ENCODE measurements at places on chromosomes 4 and X. TPM values are rescaled to one million over a fixed set of nuclear protein-coding genes. Genes with fewer than 3 reads are reported as not detected.

- DNase-seq: no peak
These were observed 84.8 kb downstream of the AFAP1 start for GRCh38 chr4:7854697-7855370.

DNA sequence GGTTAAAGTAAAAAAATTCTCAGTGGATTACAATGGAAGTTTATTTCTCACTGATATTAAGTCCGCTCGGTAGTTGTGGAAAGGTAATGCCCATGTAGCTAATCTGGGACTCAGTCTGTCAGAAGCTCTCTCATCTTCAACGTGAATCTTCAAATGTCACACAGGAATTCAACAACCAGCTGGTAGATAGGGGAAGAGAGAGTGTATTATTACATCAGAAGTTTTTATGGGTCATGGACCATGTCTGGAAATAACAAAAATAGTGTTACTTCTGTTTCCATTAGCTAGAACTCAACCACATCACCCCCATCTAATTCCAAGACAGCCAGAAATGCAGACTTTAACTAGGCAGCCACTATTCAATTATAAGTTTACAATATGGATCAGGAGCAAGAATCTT, 506.1 kb upstream of the HTR2C start:
- no peak for DNase-seq

- DNase-seq: no peak
These were observed 39.3 kb upstream of the RAP2C start for GRCh38 chrX:132258509-132258908.

- DNase-seq: no peak
These were observed 110.8 kb upstream of the PACRGL start for GRCh38 chr4:20589436-20589835.

GRCh38 chrX:152220606-152221005, 82.2 kb upstream of the MAGEA10 start:
- DNase-seq: peak; percentile 56

DNA sequence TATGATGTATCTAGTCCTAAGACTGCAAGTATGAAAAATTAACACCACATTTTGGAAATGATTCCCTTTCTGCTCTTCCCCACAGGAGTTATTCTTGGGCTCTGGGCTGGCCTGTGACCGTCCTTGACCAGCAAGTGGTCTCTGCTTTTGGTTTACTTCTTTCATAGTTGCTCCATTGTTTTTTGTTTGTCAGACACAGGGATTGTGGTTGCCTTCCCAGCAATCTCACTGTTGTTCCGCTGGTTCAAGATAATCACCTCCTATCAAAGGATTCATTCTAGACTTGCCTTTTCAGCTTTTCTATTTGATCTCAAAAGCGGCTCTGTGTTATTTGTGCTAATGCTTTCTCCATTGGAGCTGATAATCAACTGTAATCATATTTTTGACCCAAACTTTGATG, 218.8 kb downstream of the MGST2 start:
- DNase-seq: no peak

The NXF2 gene
- total RNA-seq: not detected

DNA sequence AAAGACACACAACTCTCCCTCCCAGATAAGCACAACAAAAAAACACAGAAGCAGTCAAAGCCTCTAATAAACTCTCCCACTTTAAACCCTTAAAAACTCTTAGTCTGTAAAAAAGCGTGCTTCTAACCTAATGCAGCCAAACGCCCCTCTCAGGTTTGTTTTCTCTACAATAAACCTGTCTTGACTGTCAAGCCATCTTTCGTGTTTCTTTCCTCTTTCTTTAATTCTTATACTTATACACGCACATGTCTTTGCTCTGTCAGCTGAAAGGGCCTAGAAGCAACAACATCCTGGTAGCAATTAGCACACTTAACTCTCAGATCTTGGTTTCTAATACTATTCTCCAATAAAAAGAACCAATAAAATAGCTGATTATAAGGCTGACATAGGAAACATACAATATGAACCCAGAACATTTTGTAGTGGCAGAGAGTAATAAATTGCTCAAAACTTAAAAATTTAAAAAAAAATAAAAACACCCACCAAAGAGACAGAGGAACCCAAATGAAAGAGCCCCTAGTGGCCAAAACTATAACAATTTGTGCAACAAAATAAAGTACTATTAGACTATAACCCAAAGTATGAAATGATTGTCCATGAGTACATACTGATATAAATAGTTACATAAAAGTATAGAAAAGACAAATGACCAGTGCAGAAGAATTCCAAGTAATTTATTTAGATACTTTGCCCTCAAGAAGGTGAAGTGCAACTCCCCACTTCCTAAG, 440.4 kb upstream of the ADGRL3 start:
- DNase-seq: no peak

- peak; percentile 25 for DNase-seq
These were observed 86.0 kb upstream of the TET2 start for GRCh38 chr4:105060628-105061027.

- DNase-seq: peak; percentile 89
These were observed 16.7 kb downstream of the GAB3 start for GRCh38 chrX:154734061-154734781.

GRCh38 chrX:29941287-29941686, 274.1 kb upstream of the MAGEB2 start:
- DNase-seq: no peak

- no peak for DNase-seq
These were observed 68.0 kb upstream of the MAP9 start for GRCh38 chr4:155444721-155445120.

- DNase-seq: peak; percentile 24
These were observed 20.1 kb downstream of the HPRT1 start for GRCh38 chrX:134480061-134480460.

The AMBN gene
- not detected for total RNA-seq

DNA sequence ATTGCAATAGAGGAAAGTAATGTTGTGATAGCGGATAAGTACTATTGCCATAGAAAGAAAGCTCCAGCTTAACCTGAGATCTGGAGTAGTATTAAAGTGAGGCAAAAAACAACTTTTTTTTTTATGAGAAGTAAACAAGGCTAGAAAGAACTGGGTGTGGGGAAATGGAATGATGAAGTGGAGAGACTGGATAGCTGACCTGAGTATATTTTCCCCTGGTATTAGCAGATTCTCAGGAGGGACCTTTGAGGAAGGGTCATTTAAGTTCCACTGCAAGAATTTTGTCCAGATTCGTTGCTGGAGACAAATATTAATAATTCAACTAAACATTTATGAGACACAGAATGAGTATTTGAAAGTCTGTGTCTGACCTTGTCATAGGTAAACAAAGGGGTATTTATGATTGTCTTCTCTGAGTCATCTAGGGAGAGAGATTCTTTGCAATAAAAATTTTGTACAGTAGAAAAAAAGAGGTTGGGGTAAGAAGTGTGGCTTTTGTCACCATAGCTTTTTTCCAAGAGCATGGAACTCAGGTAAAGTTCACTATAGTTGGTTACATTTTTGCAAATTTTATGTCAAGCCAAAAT, 2095.9 kb downstream of the ARAP2 start:
- DNase-seq: no peak

The PNCK gene
- total RNA-seq: not detected

GRCh38 chr4:169124661-169125060, 114.6 kb upstream of the CBR4 start:
- no peak for DNase-seq

GRCh38 chr4:95531141-95531540, 17.6 kb downstream of the UNC5C start:
- no peak for DNase-seq

- DNase-seq: no peak
These were observed 927.5 kb upstream of the INTU start for GRCh38 chr4:126705266-126705665.

- no peak for DNase-seq
These were observed 1.6 kb downstream of the SNX25 start for GRCh38 chr4:185211035-185211434.

- peak; percentile 87 for DNase-seq
These were observed at the start of gene IKBKG for GRCh38 chrX:154547245-154548027. IKBKG (plus strand) TSS chrX:154547620; CDS start chrX:154552003, 4,383 bp downstream.

GRCh38 chr4:70680934-70681333, 7.4 kb upstream of the UTP3 start:
- no peak for DNase-seq

DNA sequence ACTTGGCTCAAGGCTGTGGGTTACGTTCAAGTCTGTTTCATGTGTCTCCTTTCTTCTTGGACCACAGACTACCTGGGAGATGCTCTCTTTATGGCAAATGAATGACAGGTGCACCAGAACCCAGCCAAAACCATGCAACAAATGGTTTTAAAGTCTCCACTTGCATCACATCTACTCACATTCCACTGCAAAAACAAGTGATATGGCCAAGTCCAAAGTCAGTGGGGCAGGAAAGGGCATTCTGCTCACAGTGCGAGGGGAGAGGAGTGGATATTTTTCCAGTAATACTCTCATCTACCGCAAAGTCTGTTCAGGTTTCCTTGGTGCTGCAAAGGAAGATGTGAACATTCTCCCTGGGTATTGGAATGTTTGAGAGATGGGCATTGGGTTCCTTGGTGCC, 120.5 kb downstream of the UCHL1 start:
- DNase-seq: no peak

GRCh38 chr4:85092536-85092935, 126.0 kb upstream of the WDFY3 start:
- DNase-seq: no peak

DNA sequence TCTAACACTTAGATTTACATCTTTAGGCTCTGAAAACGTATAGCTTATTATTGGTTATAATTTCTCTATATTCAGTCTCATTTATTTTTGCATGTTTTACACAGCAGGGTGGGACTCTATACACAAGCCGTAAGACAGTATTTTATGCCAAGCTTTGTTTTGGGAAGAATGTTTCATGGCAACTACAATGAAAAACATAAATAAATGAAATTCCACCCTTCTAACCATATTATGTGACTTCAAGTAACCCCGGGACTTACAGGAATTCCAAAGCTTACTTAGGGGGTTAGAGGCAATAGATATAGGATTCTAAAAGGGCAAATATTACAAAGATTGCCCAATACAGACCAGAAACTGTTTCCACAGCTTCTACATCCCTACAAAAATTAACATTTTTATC, 370.9 kb downstream of the PRR32 start:
- no peak for DNase-seq

- DNase-seq: peak; percentile 33
These were observed 11.3 kb upstream of the PHKA2 start for GRCh38 chrX:18995221-18995620.

DNA sequence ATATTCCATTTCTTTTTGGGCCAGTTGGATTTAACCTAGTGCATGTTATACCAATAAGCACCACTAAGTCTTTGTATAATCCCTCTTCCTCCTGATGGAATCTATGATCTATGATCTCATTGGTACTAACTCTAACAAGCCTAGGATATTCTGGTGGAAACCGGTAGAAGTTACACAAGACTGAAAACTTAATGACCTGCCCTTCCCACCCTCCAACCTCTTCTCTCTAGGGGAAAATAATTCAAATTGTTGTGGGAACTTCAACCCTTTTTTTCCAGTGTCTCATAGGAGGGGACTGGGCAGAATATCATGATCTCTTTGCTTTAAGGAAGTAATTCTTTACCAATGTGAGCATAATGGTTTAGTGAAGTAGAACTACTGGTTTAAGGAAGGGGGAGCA, 289.5 kb upstream of the BOD1L1 start:
- no peak for DNase-seq

The HHIP gene
- total RNA-seq: 0.12 TPM

DNA sequence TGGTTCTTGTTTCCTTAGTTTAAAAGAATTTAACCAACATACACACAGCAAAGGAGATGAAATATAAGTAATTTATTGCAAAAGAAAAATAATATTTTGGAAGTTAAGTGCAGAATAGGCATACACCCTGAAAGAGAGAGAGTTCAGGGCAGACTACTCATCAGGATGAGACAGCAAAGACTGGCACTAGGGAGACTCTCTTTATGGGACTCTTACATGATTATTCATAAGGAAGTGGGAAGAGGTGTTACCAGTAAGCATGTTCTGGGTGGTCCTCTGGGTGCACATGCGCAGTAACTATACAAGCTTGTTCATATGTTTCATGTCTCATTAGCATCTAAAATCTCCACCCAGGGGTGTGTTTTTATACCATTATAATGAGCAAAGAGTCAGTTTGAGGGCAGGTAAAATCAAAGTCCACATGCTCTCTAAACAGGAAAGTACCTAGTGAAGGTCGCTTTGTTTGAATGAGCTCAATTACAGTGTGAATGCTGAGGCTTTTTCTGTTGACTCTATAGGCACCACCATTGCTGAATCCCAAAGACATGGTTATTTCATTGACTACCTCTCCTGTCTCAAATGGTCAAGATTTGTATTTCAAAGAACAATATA, 38.2 kb upstream of the PRDM5 start:
- no peak for DNase-seq

- peak; percentile 30 for DNase-seq
These were observed 44.1 kb downstream of the SLC16A2 start for GRCh38 chrX:74465424-74465823.

- no peak for DNase-seq
These were observed 94.6 kb upstream of the CASK start for GRCh38 chrX:42017971-42018370.

DNA sequence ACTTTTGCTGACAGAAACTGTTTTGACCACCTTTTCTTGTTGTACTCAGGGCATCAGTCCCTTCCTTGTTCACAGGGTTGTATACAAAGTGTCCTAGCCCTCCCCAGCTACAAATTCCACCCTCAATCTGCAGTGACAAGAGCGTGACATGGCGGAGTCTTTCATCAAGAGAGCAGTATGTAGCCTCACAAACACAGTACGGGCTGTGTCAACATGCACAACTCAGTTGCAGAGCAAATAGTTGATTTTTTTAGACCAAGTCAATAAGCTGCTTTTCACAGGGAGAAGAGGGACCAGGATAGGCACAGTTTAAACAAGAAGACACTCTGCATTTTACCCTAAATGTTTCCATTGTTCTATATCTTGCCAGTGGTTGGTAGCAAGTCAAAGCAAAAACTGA, 8.6 kb upstream of the HS6ST2 start:
- no peak for DNase-seq

The ENPP6 gene
- not detected for total RNA-seq

Data from MCF 10A (cell line).